ENCODE measurements at places on chromosomes 3 and 15. TPM values are rescaled to one million over a fixed set of nuclear protein-coding genes. Genes with fewer than 3 reads are reported as not detected.

The CAPN3 gene
- 1.5 TPM for total RNA-seq

The CFAP100 gene
- total RNA-seq: not detected

The LYSMD2 gene
- total RNA-seq: 5.1 TPM

The WNT5A gene
- total RNA-seq: 9.6 TPM

The GNAT1 gene
- total RNA-seq: 0.35 TPM

The CCDC54 gene
- not detected for total RNA-seq

The FHIT gene
- 3.7 TPM for total RNA-seq

The TRIM71 gene
- total RNA-seq: not detected

The SPTBN5 gene
- 0.49 TPM for total RNA-seq

The GABRR3 gene
- total RNA-seq: not detected

The OR4F6 gene
- total RNA-seq: not detected

The CRABP1 gene
- total RNA-seq: not detected

The ARPIN gene
- total RNA-seq: 14.1 TPM

The COX5A gene
- total RNA-seq: 188 TPM
